ENCODE measurements at places on chromosomes 2 and 18.

DNA sequence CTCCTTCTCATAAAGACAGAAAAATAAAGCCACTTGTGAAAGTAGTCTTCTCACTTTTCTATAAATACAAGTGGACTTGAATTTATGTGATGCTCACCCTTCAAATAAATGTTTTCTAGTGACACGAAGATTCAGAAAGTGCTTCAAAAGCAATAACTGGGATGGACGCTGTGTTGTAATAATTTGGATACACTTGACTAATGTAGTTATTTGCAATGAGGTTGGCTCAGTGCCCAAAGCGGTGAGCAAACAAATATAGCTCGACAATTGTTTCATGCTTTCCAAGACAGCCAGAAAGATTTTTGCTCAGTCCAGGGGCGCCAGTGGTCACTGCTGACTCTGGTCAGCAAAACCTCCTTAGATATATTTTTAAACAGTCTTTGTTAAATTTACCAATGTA lies 278.6 kb upstream of the KLHL14 start:
- DNase-seq, result no peak

DNA sequence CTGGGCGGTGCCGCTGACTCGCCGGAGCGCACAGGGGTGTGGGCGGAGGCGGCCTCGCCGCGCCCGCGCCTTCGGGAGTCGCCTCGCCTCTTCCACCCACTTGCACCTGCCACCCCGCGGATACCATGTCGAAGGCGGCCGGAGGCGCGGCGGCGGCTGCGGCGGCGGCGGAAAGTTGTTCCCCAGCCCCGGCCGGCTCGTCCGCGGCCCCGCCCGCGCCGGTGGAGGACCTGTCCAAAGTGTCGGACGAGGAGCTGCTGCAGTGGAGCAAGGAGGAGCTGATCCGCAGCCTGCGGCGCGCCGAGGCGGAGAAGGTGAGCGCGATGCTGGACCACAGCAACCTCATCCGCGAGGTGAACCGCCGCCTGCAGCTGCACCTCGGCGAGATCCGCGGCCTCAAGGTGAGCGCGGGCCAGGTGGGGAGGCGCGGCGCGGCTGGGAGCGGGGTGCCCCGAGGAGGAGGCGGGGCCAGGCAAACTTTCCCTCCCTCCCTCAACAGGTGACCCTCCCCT lies 766 bp downstream of the CCDC85A start:
- no peak for DNase-seq

GRCh38 chr2:222360997-222361396 lies 62.2 kb upstream of the PAX3 start:
- DNase-seq, result no peak

- DNase-seq, result no peak
Observed at GRCh38 chr2:71606244-71606643, 152.9 kb downstream of the DYSF start.

DNA sequence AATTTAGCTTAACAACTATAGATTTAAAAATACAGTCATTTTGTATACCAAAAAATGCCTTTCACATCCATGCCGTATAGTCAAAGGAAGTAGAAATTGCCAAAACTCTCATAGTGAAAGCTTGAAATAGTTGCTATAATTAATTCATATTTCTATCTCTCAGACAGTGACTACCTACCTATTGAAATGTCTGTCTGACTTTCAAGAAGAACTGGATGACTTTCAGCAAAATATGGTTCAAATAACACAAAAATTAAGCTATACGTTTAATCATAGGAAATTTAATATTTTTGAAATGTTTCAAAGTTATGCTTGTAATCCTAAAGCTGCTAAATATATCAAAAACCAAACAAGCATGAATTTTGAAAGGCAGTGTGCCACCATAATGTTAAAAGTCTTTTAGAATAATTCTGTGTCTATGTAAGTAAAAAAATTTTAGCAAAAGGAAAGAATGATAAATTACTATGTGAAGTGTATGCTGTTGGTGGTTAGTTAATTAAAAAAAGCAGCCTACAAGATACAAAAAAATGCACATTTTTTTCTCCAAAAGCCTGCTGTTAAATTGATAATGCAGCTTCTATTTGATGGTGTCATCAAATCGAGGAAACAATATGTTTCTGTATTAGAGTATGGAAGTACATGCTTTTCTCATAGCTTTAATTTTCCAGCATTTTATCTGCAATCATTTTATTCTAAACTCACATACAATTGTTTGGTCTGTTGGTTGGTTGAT lies 57.7 kb upstream of the ST6GAL2 start:
- no peak for DNase-seq

DNA sequence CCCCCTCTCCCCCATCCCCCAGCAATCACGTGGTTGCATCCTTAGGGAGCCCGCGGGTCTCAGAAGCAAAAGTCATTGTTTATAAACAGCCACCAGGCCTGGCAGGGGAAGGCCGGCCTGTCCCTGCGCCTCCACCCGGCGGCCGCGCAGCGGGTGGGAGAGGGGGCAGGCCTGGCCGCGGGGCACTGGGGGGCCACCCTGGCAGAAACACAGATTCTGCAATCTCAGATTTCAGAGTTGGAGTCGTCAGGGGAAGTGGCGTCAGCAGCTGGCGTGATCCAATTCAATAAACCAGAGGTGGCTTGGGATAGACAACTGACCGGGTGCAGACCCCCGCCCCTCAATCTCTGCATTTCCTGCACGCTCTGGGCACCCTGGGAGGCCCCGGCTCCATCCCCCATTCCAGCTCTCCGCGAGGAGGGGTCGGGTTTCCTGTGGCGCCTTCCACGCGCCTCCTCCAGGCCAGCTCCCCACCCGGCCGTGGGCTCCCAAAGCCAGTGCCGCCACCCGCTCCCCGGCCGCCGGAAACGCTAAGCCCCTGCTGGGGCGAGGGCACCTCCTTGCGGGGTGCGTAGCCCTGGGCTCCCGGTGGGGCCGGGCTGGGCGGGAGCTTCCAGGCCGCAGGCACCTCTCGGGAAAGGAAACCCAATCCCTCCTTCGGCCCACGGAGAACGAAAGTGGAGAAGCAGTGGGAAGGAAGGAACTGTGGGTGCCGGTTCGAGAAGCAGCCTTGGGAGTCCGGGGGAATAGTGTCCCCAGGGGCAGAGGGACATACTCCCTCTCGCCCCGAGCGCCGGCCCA lies 1.1 kb downstream of the BIN1 start:
- no peak for DNase-seq

- no peak for DNase-seq
Observed at GRCh38 chr18:60197671-60198462, 174.7 kb downstream of the MC4R start.

- no peak for DNase-seq
Observed at GRCh38 chr2:206456078-206456754, 12.9 kb downstream of the ADAM23 start.

- no peak for DNase-seq
Observed at GRCh38 chr2:187478719-187479118, 30.7 kb upstream of the CALCRL start.

GRCh38 chr18:72470391-72470790 lies 73.8 kb downstream of the CBLN2 start:
- no peak for DNase-seq

DNA sequence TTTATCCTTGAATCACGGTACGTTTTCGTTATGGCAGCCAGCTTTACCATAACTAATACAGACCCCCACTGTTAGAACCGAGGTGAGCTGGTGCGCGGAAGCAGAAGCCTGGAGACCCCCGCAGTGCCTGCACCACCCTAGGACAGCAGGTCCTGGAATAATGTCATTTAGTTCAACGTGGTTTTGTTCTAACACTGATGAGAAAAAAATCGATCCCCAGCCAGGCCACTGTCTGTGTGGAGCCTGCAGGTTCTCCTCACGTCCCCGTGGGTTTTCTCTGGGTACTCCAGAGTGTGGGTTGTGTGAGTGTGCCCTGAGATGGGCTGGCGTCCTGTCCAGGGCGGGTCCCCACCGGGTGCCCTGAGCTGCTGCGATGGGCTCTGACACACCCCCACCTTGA lies 69.9 kb upstream of the ST3GAL5 start:
- no peak for DNase-seq

GRCh38 chr2:236765478-236765877 lies 195.9 kb downstream of the ACKR3 start:
- DNase-seq, result no peak

DNA sequence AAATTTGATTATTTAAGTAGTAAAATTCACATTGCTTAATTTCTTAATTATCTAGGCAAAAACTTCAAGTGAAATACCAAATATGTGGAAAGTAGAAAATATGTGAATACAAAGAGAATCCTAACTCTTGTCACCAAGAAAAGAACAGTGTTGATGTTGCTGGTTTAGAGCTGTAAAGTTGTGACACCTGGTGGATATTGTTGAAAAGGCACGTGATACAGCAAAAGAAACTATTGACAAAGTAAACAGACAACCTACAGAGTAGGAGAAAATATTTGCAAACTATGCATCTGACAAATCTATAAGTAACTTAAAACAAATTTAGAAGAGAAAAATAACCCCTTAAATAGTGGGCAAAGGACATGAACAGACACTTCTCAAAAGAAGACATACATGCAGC lies 25.6 kb upstream of the ZC3H15 start:
- no peak for DNase-seq

DNA sequence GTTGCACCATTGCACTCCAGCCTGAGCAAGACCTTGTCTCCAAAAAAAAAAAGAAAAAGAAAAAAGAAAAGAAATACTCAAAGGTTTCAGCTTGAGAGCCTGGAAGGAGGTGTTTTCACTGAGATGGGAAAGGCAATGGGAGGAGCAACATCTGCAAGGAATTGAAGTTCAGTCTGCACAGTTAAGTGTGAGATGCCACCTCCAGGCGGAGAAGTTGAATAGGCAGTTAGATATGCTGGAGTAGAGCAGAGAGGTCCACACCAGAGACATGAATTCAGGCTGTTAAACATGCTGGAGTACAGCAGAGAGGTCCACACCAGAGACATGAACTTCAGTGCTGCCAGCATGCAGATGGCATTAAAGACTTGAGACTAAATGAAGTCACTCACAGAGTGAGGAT lies 41.4 kb upstream of the DTNB start:
- DNase-seq, result no peak

DNA sequence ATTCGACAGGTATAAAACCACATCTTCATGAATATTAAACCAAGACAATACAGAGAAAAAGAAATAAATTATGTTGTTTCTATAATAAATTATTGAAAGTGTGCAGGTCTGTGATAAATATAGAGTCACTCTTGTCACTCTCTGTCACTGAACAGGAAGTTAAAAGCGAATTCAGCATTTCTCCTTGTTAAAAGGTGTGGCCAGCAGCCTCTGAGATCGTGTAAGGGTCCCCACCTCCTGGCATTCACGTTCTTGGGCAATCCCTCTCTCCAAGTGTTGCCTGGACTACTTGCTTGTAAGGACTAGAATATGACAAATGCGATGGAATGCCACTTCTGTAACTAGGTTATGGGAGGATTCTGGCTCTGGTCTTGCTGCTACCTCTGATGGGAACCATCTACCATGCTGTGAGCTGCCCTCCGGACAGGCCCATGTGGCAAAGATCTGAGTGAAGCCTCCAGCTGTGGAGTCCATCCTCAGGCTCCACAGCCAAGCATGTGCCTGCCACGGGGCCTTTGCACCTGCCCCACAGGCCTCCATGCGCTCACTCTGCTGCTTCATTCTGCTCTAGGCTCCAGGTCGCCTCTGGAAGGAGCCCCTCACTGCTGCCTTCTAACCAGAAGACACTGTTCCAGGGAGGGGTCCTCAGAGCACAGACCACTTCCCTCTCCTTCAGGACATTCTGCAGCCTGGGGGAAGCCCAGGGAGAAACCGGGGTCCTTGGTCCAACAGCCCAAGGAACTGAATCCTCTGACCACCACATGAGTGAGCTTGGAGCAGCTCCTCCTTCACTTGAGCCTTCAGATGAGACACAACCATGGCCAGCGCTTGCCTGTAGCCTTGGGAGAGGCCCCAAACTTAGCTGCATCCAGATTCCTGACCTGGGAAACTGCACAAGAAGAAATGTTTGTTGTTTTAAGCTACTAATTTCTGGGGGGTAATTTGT lies 202.9 kb upstream of the HDAC4 start:
- DNase-seq, result no peak

GRCh38 chr2:50018921-50019320 lies 864.6 kb upstream of the FSHR start:
- no peak for DNase-seq

DNA sequence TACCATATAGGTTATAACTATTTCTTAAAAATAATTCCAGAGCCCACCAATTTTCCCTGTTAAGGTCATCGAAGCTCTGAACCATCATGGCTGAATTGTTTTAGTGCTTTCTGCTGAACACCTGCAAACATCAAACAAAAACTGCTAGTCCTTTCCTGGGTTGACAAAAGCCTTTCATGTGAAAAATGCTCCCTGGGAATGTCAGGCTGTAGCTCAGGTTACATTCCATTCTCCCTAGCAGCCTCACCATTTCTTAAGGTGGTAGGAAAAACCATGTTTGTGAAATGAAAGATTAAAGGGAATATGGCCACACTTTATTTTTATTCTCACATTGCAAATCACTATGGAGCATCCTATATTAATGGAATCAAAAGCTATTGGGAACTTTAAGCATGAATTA lies 5.7 kb downstream of the TCF4 start:
- no peak for DNase-seq

DNA sequence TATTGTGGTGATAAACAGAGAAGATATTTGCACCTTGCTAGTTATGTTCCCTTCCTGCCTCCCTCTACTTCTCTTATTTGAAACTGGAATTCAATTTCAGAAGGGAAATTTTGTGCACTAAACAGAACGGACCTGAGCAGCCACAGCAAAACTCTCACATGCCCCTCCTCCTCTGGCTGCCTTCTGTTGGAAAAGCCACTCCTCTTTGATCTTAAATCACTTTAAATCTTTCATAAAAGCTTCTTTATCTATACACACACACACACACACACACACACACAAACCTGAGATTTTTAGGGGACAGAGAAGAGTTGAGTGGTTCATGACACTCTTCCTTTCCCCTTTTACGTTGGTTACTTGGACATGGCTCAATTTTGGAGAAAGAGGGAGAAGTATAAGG lies 5.6 kb downstream of the TBR1 start:
- no peak for DNase-seq

GRCh38 chr2:239537633-239538356 lies 137.0 kb upstream of the HDAC4 start:
- DNase-seq, result no peak

GRCh38 chr2:70403267-70404053 lies 101.6 kb upstream of the FAM136A start:
- no peak for DNase-seq

DNA sequence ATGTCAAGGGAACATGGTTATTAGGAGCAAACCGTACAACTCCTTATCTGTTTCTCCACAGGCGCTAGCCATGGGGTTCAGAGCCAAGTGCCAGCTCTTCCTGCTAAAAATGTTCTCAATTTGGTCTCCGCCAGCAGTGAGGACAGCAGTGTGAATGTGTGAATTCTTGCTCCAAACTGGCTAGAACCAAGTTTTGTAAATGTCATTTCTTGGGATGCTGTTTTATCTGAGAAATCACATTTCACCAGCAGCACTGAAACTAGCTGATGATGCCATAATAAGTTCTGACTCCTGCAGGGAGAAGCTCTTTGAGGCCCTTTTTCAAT lies 140.6 kb upstream of the LGALSL start:
- no peak for DNase-seq

GRCh38 chr18:32057624-32058165 lies 34.0 kb upstream of the RNF138 start:
- no peak for DNase-seq

DNA sequence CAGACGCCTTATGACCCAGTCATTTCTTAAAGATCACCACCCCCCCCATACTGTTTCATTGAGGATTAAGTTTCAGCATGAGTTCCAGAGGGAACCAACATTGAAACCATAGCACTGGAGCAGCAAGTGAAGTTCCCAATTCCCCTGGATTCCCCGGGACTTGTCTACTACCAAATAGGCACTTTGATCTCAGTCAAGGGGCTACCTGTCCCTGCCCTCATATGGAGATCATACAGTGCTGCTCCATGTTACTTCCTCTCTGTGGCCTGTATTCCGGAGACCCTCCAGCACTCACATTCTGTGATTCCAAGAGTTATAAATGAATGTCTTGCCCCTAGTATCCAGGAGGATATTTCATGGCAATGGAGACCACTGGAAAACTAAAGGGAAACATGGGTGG lies 42.5 kb downstream of the RNF144A start:
- no peak for DNase-seq
